NCI-H526 treated with DMSO at 0.1 percent for 48 hours (cell line): ENCODE measurements at places on chromosomes 7 and 10.
A peak's percentile ranks its signal among the peaks of the same experiment; 100 is the strongest.

DNA sequence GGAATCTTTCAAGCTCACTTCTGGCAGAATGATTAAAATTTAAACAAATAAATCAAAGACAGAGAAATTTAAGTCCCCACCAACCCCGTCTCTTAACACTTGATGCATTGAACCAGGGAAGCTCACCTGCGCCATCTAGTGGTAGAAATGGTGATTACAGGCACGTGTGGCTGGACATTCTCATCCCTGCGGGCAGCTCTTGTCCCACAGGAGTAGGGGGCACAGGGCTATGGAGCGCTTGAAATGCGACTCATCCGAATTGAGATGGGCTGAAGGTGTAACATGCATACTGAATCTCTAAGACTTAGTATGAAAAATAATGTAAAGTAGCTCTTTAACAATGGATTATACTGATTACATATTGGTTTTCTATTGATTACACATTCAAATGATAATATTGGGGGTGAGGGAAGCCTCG lies 24.8 kb upstream of the SLIT1 start:
- peak; percentile 6 for DNase-seq

- no peak for DNase-seq
Measured at GRCh38 chr10:30528429-30528786, 94.4 kb downstream of the MAP3K8 start.

GRCh38 chr7:15481132-15481531 lies 80.7 kb downstream of the AGMO start:
- DNase-seq = no peak

- DNase-seq = no peak
Measured at GRCh38 chr7:64885520-64886240, 17.4 kb upstream of the ZNF273 start.

DNA sequence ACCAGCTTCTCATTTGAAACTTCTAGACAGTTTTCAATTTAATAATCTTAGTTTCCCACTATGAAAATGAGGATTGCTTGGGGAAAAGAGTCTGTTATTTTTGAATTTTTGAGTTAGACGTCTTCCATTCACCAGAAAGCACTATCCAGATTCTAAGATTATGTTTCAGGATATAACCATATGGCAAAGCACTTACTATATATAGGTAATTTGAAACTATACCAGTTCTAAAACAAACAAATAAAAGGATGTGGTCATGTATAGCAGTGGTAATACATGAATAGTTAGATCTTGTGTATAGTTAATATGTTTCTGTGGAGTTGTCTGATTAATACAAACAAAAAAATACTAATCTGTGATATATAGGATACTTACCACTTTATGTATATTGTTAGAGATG lies 320.0 kb downstream of the EXOC4 start:
- no peak for DNase-seq
